GM04503 (cell line): ENCODE measurements at places on chromosomes 1 and 21.

DNA sequence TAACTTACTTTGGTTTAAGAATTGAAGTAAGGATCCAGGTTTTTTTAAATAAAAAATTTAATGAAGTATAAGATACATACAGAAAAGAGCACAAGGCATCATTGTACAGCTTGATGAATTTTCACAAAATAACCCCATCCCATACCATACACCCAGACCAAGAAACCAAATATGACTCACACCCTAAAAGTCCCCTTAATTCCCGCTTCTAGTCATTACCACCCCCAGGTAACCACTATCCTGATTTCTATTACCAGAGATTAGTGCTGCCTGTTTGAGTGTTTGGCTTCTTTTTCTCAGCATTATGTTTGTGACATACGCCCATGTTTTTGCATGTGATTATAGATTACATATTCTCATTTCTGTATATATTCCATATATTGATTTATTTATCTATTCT is 98.5 kb upstream of the HIVEP3 start:
- no peak for DNase-seq

DNA sequence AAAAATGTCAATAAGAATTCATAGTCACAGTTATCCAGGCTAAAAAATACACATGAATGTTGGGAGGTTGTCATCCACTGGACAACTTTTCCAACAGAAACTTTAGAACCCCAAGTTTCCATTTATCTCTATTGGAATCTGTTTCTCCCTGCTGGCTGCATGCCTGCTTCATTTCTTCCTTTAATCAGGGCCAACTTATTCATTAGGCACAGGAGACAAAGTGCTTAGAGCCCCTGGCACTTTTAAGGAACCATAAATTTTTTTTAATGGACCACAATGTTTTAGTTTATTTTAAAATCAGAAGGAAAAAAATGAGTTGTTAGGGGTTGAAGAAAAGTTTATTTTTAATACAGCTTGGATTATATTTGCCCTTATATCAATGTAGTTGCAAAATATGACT is 26.7 kb upstream of the C2CD2 start:
- DNase-seq: no peak

- no peak for DNase-seq
Observed at GRCh38 chr1:212039622-212040021, 4.1 kb downstream of the DTL start.

GRCh38 chr1:232792949-232793348 is 12.3 kb upstream of the MAP10 start:
- DNase-seq: no peak
